ENCODE measurements at places on chromosomes 4 and X.

DNA sequence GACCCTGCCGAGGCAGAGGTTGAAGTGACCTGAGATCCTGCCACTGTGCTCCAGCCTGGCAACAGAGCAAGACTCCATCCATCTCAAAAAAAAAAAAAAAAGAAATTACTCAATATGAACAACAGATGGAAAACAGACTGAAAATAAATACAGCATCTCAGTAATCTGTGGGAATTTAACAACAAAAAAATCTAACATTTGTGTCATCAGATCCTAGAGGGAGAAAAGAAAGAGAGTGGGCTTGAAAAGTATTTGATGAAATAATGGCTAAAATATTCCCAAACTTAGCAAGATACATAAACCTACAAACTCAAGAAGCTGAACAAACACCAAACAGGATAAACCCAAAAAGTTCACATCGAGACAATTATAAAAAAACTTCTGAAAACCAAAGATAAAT is 84.7 kb downstream of the CENPC start:
- peaks cover 4% of the 10 kb centered on the region for H3K36me3 ChIP-seq
- no peaks in the 10 kb centered on the region for H3K27me3 ChIP-seq
- H3K27ac ChIP-seq, result no peak overlapping the region

DNA sequence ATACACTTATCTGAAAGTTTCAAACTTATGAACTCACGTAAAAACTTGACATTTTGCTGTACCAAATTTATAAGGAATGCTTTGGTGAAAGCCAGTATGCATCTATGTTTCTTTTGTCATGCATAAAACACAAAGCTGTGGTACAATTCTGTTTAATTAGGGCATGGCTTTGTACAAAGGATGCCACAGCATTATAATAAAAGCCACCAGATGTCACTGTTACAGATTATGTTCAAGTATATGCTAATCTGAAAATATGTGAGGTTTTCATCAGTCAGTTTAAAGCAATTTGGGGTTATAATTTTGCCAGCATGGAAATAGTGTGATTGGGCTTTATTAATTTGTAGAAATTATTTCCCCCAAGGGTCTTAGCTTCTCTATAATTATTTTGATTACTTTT is 69.0 kb downstream of the ATOH1 start:
- no peaks in the 10 kb centered on the region for H3K36me3 ChIP-seq
- no peaks in the 10 kb centered on the region for H3K4me1 ChIP-seq
- H3K27me3 ChIP-seq, result no peaks in the 10 kb centered on the region
- H3K4me3 ChIP-seq, result no peak overlapping the region
- no peak for DNase-seq

DNA sequence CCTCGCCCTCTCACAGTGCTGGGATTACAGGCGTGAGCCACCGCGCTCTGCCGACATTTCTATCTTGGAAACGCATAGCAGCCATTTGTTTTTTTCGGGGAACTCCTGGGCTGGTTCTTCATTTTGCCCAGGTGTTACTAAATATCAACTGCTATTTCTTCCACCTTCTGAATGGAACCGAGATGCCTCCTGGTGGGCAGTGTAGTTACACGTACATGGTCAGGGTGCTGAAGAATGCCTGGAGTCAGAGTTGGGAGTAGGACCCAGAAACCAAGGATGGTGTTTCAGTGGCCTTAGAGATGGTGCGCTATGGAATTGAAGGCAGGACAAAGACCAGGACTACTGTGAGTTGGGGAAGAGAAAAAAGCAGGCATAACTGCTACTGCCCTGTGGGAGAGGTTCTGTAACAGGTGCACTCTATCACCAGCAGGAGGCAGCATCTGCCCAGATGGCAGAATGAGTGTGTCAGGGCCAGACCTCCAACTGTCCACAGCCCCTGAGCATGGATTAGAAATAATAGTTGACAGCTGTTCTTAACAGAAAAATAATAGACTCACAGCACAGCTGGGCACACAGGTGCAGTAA is 81.7 kb downstream of the ZC4H2 start:
- H3K27me3 ChIP-seq, result no peaks in the 10 kb centered on the region
- no peaks in the 10 kb centered on the region for H3K36me3 ChIP-seq
- no peaks in the 10 kb centered on the region for H3K4me1 ChIP-seq
- no peak overlapping the region for H3K4me3 ChIP-seq
- DNase-seq, result no peak
- no peak overlapping the region for H3K27ac ChIP-seq

GRCh38 chr4:127217586-127218229 is 415.0 kb upstream of the INTU start:
- H3K27ac ChIP-seq, result no peak overlapping the region
- H3K4me3 ChIP-seq, result no peak overlapping the region
- H3K4me1 ChIP-seq, result no peaks in the 10 kb centered on the region
- no peaks in the 10 kb centered on the region for H3K27me3 ChIP-seq
- DNase-seq, result no peak
- no peaks in the 10 kb centered on the region for H3K36me3 ChIP-seq

DNA sequence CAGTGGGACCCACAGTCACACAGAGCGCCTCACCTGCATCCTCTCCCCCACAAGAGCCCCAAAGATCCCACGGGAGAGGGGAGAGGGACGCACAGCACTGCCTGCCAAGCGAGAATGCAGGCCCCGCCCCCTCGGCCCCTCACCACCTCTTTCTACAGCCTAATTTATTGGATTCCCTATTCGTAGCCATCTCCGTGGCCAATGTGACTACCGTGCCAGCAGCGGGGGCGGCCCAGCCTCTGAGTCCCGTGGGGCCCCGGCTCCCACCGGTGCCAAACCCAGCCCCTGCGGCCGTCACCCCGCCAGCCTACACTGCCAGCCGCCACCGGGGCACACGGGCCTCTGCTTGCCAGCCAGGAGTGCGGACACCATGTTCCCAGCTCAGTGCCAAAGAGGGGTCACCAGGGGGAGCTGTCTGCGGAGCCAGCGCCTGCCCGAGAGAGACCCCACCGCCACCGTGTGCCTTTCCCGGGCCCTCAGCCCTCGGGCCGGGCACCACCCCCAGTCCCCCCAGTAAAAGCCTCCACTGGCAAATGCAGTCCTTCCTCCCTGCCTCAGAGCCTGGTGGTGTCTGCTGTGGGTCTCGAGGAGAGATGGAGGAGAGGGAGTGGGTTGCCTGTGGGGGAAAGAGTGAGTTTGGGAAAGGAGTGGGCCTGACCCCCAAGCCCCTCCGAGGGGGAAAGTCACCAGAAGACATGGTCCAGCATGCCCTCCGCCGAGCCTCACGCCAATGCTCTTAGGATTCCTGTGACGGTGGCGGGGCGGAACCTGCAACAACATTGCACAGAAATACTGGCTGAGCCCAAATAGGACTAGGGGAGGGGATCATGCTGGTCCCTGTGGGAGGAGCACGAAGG is 19.6 kb upstream of the PLXNB3 start:
- H3K27me3 ChIP-seq, result no peaks in the 10 kb centered on the region
- H3K4me3 ChIP-seq, result no peak overlapping the region
- no peak for DNase-seq
- H3K36me3 ChIP-seq, result no peaks in the 10 kb centered on the region
